ENCODE measurements at places on chromosomes 6 and 20.

- DNase-seq, result no peak
Measured at GRCh38 chr6:56749632-56750151, 107.0 kb upstream of the DST start.

GRCh38 chr6:6837541-6838080, 249.1 kb downstream of the LY86 start:
- no peak for DNase-seq

- DNase-seq, result no peak
Measured at GRCh38 chr6:42929821-42930360, 611 bp downstream of the CNPY3 start.

DNA sequence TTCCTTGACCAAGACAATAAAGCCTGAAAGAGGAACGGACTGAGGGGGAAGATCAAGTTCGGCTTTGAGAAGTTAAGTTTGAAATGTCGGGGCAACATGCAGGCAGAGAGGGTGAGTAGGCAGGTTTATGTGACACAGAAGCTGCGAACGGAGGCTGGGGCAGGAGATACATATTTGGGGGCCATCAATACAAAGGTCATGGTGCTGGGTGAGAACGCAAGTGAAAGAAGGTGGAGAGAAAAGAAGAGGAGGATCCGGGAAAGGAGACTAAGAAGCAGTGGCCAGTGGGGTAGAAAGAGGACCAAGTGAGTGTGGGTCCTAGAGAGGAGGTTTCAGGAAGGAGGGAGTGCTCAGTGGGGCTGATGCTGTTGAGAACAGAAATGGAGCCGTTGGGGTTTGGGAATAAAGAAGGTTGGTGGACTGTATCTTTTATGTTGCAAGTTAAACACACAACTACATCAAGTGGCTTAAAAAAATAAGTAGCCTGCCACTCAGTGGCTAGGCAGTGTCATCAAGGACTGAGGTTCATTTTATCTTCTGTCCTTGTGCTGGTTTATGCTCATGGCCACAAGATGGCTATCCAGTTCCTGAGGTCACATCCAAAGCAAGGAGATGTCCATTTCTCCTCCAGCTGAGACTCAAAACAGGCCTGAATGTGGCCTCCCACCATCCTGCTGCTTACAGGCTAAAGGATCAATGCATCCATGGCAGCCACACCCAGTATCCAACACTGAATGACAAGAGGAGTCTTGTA, 1.7 kb upstream of the BLCAP start:
- no peak for DNase-seq

- DNase-seq, result no peak
Measured at GRCh38 chr6:80210618-80211017, 104.1 kb downstream of the BCKDHB start.

DNA sequence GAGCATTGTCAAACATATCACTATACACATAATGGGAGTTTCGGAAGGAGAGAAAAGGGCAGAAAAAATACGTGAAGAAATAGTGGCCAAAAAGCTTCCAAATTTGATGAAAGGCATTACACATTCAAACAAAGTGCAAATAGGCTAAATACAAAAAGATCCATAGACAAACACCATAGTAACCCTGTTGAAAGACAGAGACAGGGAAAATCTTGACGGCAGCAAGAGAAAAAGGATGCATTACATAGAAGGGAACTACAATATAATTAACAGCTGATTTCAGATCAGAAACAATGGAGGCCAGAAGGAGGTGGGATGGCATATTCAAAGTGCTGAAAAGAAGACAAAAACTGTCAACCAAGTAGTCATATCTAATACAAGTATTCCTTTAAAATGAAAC, 170.8 kb downstream of the MRPL14 start:
- DNase-seq, result no peak

- DNase-seq, result no peak
Measured at GRCh38 chr6:36752187-36752885, 54.7 kb downstream of the RAB44 start.

- DNase-seq, result peak; percentile 36
Measured at GRCh38 chr6:41182069-41183034, 18.6 kb downstream of the TREML2 start.

DNA sequence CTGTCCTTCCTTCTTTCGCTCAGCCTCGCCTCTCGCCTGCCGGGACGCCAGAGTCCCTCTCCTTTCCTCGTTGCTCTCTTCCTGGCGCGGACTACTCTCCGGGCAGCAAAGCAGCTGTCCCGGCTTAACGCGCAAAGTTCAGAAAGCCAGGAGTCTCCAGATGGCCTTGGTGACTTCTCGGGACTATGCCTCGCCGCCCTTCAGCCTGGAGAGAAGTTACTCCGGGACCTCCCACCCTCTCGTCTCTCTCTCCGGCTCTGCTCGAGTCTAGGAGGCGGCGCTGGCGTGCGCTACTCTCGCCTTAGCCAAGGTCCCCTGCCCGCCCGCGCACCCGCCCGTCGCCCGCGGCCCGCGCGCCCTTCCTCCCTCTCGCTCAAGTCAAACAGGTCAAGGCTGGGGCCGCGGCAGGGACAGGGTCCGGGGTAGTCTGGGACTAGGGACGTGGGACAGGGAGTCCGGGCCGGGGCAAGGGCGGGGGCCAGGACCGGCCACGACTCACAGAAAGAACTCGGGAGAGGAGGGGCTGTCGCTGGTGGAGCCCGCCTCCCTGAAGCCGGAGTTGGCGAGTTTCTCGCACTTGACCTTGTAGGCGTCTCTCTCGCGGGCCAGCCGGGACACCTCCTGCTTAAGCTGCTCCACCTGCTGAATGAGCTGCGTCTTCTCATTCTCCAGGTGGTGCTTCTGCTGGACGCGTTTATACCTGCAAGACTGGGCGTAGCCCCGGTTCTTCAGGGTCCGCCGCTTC, 1.5 kb downstream of the MAFB start:
- DNase-seq, result no peak

DNA sequence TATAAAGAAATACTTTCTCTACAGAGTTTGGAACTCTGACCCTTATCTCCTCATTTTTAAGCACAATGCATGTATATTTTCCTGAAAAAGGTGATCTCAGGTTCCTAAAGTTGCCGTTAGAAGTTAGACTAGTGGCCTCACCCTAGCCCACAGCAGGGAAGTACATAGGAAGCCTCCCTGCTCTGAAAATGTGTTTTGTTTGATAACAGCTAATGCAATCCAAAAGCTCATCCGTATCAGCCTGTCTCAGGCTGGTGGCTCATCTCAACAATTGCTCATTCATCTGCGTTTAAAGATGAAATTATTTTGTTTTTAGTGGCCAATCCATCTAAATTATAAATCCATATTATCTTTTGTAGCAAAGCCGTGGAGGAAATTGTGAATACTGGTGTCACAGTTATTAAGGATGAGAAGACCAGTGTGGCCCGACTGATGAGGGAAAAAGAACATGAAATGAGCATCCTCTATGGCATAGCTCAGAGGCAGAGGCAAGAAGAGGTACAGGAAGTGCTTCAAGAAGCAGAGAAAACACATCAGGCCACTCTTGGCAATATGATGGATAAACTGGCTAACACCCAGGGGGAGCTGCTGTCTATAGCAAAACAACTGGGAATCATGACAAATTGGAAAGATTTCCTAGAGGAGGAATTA, 20.1 kb downstream of the C6orf163 start:
- DNase-seq, result no peak

GRCh38 chr20:13344671-13345070, 123.6 kb downstream of the ISM1 start:
- DNase-seq, result no peak

DNA sequence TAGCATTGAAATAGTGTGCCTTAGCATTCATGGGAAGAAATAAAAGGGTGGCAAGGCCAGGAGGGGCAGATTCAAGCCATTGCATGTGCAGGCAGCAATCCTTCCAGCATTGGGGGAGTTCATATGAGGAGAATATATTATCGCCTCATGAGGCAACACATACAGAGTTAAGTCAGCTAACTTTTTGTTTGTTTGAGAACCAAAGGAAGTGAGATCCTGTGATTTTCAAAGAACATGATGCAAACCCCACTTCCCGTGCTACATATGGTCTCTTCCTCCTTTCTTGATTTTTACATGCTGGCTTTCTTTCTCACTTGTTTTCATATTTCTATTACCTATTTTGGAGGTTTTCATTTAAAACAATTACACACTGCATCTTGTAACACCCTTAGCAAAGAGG, 579.7 kb upstream of the ARID1B start:
- no peak for DNase-seq

- DNase-seq, result no peak
Measured at GRCh38 chr6:137813308-137813970, 53.6 kb upstream of the TNFAIP3 start.

- peak; percentile 11 for DNase-seq
Measured at GRCh38 chr6:34236131-34236442, 586 bp upstream of the HMGA1 start.

GRCh38 chr6:32327103-32327502, 44.6 kb downstream of the TSBP1 start:
- DNase-seq, result no peak

- no peak for DNase-seq
Measured at GRCh38 chr20:9590189-9590588, 75.8 kb downstream of the LAMP5 start.

DNA sequence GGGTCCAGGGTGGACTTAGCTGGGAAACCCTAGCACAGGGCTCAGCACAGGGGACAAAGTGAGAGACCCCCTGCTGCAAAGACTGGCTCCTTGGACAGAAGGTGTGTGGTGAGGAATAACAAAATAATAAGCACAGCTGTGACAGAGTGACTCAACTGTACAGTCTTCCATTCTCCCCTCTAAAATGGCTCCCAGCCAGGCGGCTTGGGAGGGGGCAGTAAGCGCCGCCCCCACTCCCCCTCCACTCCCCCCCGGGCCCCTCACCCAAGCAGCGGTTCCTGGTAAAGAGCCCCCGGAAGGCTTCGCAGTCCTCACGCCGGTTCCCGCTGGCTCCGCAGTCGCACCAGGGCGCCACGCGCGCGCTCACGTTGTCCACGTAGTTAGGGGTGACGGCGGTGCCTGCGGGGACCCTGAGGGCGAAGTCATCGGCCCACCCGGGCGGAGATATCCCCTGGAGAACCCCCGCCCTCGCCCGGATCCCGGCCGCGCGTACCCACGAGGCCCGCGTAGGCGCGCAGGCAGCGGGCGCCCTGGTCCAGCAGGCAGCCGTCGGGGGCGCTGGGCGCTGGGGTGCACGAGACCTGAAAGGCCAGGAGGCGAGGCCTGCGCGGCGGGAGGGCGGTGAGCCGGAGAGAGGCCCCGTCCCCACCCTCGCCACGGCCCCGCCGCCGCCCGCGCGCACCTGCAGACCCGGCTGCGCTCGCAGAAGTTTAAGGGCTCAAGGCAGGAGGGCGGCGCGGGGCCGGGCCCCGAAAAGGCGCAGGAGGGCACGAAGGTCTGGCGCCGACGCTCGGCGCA, 2.7 kb downstream of the GFRA4 start:
- no peak for DNase-seq

- DNase-seq, result no peak
Measured at GRCh38 chr20:53247468-53248103, 275.4 kb downstream of the TSHZ2 start.

- no peak for DNase-seq
Measured at GRCh38 chr6:40640599-40641227, 53.5 kb upstream of the LRFN2 start.

GRCh38 chr6:33076406-33076934, 680 bp downstream of the HLA-DPB1 start:
- DNase-seq, result no peak

- DNase-seq, result peak; percentile 57
Measured at GRCh38 chr6:42292004-42292740, 74.5 kb upstream of the MRPS10 start.

GRCh38 chr20:64116541-64117431, 9.4 kb upstream of the NPBWR2 start:
- no peak for DNase-seq

Data from H54 (cell line).